Suppressor macrophage treated with lipopolysaccharide for 1 hour (primary cell): ENCODE measurements at places on chromosomes 3 and 15.

GRCh38 chr15:37093480-37094332 lies 6.6 kb downstream of the MEIS2 start:
- DNase-seq: no peak

DNA sequence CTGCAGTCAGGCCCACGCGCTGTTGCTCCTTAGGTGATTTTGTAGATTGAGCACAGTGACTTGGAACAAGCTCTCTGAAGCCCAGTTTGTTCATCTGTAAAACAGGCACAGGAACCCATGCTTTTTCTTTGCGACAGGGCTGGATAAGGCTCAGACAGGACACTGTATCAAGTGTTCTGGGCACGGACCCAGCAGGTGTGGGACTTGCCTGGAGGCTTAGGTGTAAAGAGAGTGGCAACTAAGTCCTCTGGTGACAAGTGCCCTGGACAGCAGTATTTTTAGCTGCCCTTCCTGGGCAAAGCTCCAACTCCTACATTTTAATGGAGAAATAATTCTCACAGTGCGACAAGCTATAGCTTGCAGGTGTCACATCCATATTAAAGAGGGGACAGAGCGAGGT lies 32.2 kb downstream of the CD276 start:
- DNase-seq: no peak

GRCh38 chr3:28218071-28218916 lies 23.1 kb upstream of the CMC1 start:
- no peak for DNase-seq

DNA sequence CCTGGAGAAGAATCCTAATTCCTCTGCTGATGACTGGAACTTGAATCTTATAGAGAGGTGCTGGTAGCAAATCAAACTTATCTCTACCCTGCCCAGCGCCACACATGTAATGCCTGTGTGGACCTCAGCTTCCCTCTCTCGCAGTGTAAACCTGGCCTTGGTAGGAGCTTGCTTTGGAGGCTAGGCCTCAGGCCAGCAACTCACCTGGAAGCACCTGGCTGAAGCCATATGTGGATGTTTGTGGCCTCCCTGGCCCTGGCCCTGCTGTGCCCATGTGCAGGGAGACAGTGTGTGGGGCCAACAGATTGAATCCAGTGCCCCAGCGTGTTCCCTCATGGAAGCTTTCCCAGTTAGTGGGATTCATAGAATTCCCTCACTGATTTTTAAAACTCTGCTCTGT lies 8.4 kb downstream of the TTC21A start:
- no peak for DNase-seq
